ENCODE measurements at places on chromosomes 7 and 10. TPM values are rescaled to one million over a fixed set of nuclear protein-coding genes. Genes with fewer than 3 reads are reported as not detected.

DNA sequence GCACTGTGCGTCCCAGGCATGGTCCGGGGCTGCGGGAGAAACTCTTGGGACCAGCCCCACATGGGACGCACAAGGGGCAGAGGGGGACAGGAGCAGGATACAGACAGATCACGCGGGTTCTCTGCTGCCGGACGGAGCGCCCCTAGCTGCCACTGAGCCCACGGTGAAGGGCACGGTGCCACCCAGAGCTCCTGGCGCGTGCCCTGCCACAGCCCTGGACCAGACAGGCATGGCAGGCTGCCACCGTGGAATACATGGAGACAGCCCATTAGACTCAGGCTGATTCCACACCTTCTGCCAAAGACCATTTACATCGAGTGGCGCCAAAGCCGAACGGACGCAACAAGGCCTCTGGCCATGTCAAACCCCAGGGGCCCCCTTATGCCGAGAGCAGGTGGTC is 90.4 kb downstream of the MAD1L1 start:
- ATAC-seq = no peak

DNA sequence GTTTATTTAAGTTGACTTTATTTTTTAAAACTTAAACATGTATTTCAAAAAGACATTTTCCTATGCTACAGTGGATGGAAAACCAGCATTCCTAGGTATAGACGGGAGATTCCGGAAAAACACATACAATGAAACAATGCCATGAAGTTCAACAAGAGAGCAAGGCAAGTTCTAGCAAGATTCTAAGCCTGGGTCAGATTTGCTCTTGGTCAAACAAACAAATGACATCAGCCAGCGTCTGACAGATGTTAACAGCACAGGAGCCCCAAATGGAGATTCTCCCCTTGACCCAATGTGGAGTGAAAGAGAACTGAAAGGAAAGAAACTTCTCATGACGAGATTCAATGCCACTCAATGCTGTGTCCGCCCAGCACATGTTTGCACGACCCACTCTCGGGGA is 149.9 kb downstream of the NEURL1 start:
- no peak for ATAC-seq

DNA sequence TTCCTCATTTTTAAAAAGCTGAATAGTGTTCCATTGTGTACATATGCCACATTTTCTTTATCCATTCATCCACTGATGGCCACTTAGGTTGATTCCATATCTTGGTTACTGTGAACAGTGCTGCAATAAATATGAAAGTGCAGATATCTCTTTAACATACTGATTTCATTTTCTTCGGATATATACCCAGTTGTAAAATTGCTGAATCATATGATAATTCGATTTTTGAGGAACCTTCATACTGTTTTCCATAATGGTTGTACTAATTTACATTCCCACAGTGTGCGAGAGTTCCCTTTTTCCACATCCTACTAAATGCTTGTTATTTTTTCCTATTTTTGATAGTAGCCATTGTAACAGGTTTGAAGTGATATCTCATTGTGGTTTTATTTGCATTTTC is 263.2 kb downstream of the STK31 start:
- ATAC-seq = no peak

DNA sequence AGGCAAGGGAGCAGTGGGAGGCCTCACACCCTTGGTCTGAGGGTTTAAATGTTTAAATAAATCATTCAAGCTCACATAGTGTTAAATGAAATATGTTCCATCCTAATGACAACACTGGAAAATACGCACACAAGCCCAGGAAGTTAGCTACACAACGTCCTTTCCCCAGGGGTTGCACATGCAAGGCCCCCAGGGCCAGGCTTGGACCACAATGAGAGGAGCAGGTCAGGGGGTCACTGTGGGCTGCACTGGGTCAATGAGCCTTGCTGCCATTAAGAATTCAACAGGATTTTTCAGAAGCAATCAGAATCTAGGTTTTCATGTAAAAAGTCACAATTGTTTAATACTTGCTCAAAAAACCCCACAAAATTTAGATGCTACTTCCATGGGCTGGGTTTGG is 64.9 kb upstream of the ADCY1 start:
- no peak for ATAC-seq

The EIF3A gene
- 101 TPM for total RNA-seq

GRCh38 chr10:34584164-34584563 is 230.9 kb downstream of the PARD3 start:
- no peak for ATAC-seq

- ATAC-seq = no peak
These were observed 150.8 kb downstream of the SGMS1 start for GRCh38 chr10:50472914-50473313.

The PFKFB3 gene
- total RNA-seq = 45.5 TPM

The MYO1G gene
- 1.1 TPM for total RNA-seq

GRCh38 chr7:47490501-47491265 is 91.2 kb downstream of the TNS3 start:
- no peak for ATAC-seq

- no peak for ATAC-seq
These were observed 95.6 kb downstream of the NEURL1 start for GRCh38 chr10:103589074-103589630.

DNA sequence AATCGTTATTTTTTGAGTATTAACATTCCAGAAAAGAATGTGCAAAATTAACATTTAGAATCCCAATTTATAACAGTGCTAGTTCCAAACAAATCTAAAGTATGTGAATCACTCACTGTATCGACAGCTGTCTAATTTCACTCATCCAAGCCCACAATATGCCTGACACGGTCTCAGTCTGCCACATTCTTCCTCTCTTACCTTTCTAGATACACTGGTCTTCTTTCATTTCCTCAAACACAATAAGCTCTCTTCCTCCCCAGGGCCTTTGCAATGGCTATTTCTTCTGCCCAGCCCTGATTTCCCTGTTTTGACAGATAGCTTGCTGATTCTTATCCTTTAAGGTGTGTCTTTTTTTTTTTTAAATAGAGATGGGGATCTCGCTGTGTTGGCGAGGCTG is 48.8 kb downstream of the UBE2H start:
- ATAC-seq = no peak

GRCh38 chr10:36469585-36469984 is 655.8 kb upstream of the ANKRD30A start:
- no peak for ATAC-seq

- ATAC-seq = no peak
These were observed 194.4 kb upstream of the PRSS1 start for GRCh38 chr7:142554560-142555532.
